ENCODE measurements at places on chromosomes 5 and 9. TPM values are rescaled to one million over a fixed set of nuclear protein-coding genes. Genes with fewer than 3 reads are reported as not detected.

GRCh38 chr9:36091026-36091953 is 45.2 kb upstream of the GLIPR2 start:
- DNase-seq, result no peak

DNA sequence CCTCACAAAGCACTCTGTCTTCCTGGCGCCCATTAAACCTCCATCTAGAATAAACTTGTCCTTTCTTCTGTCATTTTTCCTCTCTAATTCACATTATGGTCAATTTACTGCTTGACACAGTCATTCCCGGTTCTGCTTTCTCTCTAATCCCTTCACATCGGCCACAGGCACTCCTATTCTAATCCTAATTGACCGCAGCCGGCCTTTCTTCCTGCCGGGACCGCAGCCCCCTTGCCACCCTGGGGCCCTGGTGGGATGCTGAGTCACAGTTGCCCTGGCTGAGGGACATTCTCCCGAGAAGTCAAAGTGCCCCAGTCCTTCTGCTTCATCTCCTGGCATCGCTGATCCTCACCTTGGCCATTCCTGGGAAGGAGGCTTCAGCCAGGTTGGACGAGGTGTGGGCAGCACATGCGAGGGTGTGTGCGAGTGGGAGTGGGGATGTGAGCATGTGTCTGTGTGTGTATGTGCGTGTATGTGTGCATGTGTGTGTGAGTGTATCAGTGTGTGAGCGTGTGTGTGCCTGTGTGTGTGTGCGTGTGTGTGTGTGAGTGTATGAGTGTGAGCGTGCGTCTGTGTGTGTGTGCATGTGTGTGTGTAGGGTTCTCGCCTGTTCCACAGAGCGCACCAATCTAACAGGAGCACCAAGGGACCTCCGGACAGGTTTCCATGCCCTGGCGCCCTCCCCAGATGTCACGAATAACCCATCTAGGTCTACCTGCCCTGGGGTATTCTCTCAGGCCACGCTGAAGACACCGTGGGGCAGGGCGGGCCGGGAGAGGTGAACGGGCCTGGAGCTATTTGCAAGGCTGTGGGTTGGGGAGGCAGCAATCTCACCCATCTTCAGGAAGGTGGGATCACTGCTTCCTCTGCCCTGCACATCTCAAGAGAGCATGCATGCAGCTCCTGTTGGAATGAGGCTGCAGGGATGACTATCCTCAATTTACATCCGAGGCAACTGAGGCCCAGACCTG is 191.2 kb downstream of the PAX5 start:
- DNase-seq, result no peak

DNA sequence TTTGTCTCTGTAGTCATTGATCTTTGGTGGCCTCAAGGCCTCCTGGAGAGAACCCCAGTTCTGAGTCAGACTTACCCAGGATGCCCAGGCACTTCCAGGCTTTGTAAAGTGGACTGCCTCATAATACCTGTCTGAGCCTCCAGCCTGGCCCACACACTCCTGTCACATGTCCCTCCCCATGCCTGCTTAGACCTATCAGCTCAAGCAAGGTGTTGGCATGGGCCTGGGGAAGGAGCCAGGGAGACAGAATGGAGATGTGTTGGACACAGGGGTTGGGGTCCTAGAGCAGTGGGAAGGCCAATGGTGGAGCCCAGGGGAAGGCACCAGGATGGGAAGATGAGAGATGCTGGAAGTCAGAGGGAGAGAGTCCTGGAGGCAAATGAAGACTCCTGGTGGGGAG is 136.2 kb downstream of the CFAP90 start:
- DNase-seq, result no peak

DNA sequence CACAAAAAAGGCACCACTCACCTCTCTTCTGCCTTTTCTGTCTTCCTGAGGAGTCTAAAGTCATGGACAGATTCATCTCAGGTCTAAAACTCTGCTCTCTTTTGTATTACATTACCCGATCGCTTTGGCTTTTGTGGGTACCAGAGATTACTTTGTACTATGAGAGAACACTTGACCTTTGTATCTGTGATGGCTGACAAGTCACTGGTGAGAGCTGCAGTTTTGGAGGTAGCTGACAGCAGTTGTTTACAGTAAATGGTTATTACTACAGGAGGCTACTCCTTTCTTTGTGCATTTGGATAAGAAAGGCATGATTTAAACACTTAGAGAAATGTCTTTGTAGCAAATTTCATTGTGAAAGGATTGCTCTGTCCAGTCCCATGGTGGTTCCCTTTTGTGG is 307.3 kb downstream of the FBXL17 start:
- no peak for DNase-seq

DNA sequence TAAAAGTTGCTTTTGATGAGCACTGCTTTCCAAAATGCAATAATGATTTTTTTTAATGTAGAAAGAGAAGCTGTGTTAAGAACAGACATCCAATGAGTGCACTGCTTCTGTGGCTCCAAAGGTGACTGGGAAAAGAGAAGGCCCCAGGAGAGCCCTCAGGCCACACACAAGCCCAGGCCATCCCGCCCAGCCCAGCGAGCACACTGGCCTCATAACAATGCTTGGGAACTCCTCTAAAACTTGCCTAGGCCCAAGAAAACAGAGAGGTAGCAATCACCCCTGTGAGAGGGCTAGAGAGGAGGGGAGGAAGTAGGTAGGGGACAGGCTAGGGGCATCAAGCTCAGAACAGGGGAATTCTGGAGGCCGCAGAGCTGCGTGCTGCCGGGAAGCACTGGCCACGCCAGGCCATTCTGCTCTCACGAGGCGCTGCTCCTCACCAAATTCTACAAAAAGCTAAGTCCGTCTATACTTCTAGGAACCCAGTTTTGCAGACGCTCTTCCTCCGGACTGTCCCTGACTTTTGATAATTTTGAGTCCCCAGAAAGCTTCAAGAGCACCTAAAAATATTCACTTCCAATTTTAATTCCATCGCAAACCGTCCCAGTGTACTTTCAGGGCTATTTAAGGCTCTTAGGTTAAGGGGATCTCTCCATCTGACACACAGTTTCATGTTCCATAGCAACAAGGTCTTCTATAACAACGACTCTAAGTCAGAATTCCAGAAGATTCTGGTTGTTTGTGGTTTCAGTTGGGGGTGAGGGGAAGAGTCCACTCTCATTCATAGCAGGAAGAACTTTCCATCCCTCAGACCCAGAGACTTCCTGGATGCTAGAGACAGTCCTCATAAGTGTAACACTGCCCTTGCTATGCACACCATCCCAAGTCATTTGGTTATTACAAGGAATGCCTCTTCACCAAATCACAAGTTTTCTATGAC is 51.0 kb downstream of the HABP4 start:
- DNase-seq, result no peak

DNA sequence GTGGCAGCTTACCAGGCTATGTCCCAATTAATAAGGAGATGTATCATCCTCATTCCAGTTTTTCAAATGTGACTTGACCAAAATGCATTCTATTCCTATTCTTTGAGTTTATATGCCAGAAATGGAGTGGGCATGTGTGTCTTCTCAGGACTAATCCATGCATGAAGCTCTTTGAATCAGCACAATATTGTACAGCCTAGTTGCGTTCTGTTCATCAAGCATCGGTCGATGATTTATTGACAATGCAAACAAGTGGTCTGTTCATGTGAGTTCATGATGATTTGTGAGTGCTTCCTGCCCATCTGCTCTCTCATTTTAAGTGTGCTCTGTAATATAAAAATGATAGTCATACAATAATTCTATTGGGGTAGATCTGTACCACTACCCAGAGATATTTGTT is 48.3 kb downstream of the PALM2AKAP2 start:
- DNase-seq, result no peak

DNA sequence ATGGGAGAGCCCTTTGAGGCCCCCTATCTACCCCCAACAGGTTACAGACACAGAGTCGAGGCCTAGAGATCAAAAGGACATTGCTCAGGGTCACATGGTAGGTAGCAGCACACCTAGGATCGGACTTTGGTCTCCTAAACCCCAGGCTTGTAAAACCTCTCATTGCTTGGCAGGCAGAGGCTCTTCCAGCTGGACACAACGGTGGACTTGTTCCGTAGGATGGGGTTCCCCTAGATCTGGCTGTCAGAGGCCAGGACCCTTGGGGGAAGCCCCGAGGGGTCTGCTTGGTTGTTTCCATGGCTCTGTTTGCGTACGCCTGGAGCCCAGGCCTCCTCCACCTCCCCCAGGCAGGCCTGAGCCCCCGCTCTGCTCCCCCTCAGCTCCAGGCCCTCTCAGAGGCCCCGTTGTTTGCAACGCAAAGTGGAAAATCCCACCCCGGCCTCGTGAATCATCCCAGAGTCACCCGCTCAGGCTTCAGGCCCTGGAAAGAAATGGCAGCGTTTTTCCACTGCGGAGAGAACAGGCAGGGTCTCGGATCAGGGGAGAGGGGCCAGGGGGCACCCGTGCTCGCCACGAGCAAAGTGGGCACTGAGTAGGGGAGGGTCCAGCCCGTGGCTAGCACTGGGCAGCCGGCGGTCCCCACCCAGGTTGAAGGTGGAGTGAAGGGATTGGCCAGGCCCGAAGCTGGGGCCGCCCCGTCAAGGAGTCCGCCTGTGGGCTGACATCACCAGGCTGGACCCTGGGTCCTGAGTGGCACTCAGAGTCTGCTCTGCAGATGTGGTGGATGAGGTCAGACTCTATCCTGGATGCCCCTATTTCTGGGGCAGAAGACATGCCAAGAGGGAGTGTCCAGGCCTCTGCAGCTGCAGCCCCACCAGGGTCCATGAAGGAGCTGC is 19.8 kb downstream of the COL27A1 start:
- DNase-seq, result no peak

GRCh38 chr9:119898316-119898715 is 529.1 kb upstream of the BRINP1 start:
- DNase-seq, result no peak

- DNase-seq, result no peak
These were observed 15.0 kb upstream of the IL12B start for GRCh38 chr5:159345336-159345735.

DNA sequence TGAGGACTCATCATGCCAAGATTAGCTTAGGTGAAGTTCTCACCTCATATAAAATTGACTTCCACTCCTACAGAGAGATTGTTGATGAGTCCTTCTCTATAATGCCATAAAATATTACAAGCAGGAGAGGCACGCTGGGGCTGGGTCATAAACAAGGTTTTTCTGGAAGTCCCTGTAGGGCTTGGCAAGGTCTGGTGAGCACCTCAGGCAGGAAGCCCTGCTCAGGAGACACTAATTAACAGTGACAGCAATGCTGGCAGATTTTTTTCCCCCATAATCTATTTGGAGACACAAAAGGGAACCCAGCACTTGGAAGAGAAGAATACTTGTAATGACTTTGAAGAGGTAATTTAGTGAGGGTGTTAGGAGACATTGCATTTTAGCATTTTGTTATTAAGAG is 118.7 kb downstream of the DIRAS2 start:
- DNase-seq, result no peak

GRCh38 chr9:8348756-8349155 is 549.2 kb upstream of the DMAC1 start:
- DNase-seq, result no peak

Gene GLRA1
- total RNA-seq, result not detected

Gene HDHD3
- 16.5 TPM for total RNA-seq

All from activated CD4-positive, alpha-beta T cell treated with anti-CD3 and anti-CD28 coated beads for 36 hours (primary cell).